Hematopoietic multipotent progenitor cell (in vitro differentiated cells): ENCODE measurements at places on chromosomes 4 and X.

DNA sequence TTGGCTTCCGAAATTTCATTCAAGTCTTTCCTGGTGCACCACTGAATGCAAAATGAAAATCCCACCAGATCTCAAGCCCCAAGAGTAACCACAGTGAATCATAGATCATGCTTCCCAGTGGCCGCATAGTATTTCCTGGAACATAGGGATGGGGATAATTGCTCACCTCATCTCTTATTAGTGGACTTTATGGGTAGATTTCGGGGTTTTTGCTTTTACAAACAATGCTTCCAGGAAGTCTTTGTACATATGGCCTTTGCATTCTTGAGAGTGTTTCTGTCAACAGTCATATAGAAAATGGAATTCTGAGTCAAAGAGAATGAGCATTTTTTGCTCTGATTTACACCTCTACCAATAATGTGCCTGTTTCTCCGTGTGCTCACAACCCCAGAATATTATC lies 53.4 kb downstream of the PPEF2 start:
- no peak for DNase-seq

DNA sequence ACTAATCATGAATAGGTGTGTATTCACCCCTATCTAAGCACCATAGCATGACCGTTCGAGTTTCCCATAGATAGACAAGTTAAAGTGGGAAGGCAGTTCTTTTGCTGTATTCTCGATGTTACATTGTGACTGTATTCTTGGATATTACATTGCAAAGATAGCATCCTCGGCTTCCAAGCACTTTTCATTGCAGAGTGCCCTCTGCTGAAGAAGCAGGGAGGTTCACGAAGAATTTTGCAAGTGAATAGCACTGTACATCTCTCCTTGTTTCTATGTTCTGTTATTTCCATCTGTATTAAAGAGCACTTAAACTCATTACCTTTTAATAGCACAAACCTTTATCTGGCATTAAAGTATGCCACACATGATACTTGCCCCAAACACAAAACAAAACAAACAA lies 426.7 kb upstream of the ARX start:
- no peak for DNase-seq

DNA sequence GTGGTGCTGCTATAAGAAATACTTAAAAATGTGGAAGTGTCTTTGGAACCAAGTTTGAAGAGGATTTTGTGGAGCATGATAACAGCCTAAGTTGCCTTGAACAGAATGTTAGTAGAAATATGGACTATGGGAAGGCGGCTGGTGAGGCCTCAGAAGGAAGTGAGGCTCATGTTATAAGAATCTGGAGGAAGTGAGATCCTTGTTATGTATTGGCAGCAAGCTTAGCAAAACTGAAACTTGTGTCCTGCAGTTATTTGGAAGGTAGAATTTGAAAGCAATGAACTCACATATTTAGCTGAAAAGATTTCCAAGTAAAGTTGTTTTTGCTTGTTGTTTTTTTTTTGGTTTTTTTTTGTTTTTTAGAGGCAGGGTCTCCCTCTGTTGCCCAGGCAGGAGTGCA lies 13.6 kb upstream of the MED14 start:
- no peak for DNase-seq

DNA sequence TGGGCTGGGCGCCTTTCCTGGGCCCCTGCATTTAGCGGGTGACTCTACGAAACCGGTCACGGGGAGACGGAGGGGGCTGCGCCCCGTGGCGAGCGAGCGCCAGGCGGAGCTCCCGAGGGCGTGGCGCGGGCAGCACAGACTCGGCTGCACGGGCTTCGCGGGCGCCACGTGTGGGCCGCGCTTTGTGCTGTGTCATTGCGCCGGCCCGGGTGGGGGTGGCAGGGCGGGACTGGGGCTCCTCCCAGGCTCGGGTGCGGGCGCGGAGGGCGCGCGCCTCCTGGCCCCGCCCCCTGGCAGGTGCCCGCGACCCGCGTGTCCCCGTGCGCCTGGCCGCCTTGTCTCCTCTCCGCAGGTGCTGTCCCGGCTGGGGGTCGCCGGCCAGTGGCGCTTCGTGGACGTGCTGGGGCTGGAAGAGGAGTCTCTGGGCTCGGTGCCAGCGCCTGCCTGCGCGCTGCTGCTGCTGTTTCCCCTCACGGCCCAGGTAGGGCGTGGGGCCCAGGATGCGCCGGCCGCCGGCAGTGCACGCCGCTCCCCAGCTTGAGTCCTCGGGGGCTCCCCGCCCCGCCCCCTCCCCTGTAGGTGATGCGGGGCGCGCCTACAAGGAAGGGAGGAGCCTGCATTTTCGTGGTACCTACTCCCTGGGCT lies 651 bp downstream of the UCHL1 start:
- peak; percentile 72 for DNase-seq

DNA sequence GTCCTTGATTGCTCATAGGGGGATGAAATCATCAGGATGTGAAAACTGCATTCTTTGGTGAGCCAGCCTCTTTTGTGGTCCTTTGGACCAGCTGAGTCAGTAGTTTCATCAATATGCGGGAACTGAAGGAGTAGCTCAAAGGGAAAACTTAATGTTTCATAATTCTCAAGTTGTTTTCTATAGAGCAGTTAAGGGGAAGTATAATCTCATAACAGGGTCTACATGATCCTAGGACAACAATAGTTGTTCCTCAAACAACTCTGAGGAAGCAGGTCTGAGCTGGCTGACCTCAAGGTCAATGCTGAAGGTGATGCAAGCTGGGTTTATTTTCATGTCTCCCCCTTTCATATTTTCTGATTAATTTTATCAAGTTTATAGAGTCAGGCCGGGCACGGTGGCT lies 36.1 kb upstream of the IRF2 start:
- DNase-seq, result no peak

GRCh38 chrX:20060961-20061748 lies 55.6 kb downstream of the MAP7D2 start:
- no peak for DNase-seq

DNA sequence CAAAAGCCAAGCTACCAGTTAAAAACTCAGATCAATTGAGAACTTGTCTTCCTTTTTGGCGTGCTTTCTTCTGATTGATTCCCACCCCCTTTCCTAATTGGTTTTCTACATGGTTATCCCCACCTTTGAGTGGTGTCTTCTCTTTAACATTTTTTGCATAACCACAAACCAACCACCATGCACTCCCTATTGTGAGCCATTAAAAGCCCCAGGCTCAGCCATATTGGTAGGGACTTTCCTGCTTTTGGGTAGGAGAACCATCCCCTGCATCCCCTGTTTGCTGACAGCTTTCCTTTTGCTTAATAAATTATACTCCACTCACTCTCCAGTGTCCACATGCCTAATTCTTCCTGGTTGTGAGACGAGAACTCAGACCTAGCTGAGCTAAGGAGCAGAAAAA lies 1651.4 kb upstream of the IGFBP7 start:
- no peak for DNase-seq

DNA sequence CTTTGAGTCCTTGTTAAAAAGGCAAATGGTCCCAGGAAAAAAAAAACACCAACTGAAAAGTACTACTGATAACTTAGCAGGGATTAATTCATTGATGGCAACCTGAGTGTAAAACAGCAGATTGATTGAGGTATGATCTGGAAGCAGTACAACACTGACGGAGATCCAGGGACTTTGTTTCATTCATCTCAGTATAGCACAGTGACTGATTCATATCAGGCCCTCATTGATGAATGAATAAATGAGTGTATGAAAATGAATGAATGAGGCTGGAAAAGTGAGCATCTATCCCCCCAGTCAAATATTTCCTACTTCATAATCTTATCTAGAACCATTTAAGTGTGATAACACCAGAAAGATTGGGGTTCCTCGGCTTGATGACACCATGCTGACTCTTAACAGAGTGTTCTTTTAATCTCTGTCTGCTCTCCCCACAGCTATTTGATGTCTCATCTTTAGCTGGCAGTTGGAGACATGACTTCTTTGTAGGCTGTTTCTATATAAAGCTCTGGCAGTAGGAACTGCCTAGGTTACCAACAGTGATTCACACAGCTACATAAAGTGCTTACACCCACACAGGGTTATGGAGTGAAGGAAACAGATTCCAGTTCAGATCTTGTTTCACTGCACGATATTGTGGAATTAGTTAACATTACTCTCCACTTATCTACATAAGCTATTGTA lies 18.6 kb upstream of the RNF128 start:
- DNase-seq, result no peak

DNA sequence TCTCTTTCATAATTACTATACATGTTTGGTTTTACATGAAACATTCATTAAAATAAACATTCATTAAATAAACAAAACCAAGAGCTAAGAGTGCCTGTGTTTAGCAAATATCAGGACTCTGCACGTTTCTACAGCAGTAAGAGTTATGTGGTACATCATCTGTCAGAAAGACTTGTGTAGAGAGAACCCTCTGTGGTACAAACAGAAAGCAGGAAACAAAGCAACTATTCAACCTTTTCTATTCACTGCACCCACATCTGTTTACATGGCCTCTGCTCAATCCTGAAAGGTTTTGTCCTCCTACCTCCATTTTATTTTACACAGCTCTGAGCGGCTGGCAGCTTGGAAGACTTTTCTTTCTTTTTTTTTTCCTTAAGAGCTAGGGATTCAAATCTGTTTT lies 90.7 kb upstream of the PCDH18 start:
- DNase-seq, result no peak

GRCh38 chr4:40918330-40918729 lies 168.6 kb downstream of the NSUN7 start:
- DNase-seq, result no peak

DNA sequence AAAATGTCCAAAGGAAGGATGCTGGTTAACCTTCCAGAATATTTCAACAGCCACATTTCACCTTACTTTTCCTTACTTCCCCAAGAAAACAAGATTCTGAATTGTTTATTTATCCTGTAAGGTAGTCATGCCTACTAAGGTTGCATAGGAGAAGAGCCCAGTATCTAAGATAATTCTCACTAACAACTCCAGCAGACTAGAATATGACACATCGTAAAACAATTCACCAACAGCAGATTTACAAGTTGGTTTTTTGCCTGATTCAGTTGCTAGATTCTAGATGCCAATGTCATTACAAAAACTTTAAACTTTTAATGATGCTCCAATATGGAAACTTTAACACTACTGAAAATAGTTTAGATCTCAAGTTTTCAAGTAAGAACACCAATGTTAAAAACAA lies 176.4 kb downstream of the IL13RA2 start:
- no peak for DNase-seq

GRCh38 chrX:43677993-43678392 lies 21.9 kb downstream of the MAOA start:
- DNase-seq, result no peak

DNA sequence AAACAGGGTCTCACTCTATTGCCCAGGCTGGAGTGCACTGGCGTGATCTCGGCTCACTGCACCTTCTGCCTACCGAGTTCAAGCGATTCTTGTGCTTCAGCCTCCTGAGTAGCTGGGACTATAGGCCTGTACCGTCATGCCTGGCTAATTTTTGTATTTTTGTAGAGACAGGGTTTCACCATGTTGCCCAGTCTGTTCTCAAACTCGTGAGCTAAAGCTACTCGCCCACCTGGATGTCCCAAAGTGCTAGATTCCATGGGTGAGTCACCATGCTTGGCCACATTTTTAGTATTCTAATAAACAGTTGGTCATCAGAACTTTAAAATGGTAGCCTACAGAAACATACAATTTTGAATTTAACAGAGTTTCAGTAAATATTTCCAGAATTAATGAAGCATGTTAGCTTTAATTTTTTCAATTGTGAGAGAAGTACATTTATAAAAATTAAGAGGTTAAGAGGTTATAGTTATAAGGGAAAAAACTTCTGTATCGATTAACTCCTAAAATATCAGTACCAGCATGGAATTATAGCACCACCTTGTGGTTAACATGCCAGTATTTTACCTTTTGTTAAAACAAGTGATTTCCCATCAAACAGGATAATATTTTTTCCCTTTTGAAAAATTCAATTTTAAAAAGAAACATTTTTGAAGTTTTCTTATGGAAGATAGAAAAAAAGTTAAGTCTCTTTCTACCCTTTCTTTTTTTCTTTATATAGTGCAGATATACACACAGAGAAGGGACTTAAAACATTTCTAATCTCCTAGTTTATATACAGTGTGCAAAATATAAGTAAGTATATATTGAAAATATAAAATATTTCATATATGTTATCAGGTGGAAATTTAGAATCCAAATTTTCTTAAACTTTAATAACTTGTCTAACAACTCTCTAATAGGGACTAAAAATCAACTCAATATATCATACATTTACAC lies 35.4 kb downstream of the CEP44 start:
- peak; percentile 56 for DNase-seq

GRCh38 chr4:154719087-154719486 lies 24.7 kb upstream of the LRAT start:
- no peak for DNase-seq

- no peak for DNase-seq
These were observed 1.1 kb upstream of the PPP3CA start for GRCh38 chr4:101348367-101348827.

DNA sequence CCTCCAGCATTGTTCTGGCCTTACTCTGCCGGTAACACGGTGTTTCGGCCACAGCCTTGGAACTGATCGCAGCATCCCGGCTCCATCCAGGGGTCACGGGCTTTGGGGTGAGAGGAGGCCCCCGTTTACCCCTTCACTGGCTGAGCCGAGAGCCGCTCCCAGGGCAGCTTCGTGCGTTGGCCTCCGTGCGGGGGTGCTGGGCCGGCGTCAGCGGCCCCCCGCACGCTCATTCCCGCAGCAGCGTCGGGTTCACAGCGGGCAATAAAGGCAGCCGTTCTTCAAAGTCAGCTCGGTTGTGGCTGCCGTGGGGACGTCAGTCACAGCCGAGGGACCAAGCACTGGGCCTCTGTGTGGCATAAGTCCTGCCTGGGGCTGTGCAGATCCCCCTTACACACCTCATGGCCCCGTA lies 25.3 kb upstream of the PLCXD1 start:
- DNase-seq, result no peak

DNA sequence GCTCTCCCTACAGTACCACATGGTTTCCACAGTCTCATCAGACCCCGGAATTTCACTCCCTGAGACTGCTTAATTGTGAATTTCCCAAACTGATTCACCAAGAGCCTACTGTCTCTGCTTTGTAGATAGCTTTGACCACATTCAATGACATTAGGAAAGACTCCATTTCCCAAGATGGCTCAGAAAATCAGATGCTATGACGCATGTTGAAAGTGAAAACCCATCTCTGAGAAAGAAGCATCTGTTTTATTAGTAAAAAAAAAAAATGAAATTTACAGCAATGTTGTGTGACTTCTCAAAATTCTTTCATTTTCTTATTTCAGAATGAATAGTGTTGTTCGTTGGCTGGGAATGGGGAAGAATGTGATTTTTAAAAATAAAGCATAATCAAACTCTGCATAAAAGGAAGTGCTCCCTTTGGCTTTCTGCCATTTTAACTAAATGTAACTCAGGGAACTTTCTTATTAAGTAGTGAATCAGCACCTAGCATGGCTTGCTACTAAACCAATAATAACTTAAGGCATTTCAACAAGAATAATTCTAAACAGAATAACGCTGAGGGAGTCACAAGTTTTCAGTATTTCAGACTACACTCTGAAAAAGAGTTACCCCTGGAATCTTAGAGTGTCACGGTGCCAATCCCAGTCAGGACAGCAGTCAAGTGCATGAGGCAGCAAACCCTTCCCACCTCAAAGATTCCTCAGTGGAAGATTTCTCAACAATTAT lies 97.4 kb upstream of the MYOZ2 start:
- DNase-seq, result peak; percentile 34

- DNase-seq, result no peak
These were observed 9.3 kb upstream of the RGS12 start for GRCh38 chr4:3283483-3283882.
